Stimulated activated CD4-positive, alpha-beta T cell treated with anti-CD3 and anti-CD28 coated beads, Interleukin-4, amount 100 ng/mL, for 1 hour (primary cell): ENCODE measurements at places on chromosomes 4 and X.

DNA sequence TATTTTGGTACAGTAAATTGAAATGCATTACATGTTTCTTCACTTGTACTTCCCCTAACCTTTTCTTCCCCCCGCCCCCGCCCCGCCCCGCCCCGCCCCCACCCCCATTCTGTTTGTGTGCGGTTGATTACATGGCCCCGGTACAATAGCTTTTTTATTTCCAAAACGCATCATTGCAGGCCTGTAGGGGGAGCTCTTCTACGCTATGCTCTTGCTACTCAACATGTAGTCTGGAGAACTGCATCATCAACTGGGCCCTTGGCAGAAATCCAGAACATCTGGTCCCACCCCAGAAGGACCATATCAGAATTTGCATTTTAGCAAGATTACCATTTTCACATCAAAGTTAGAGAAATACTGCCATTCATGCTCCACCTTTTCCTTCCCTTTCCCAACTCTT lies 333.3 kb upstream of the DDX53 start:
- no peak for DNase-seq

DNA sequence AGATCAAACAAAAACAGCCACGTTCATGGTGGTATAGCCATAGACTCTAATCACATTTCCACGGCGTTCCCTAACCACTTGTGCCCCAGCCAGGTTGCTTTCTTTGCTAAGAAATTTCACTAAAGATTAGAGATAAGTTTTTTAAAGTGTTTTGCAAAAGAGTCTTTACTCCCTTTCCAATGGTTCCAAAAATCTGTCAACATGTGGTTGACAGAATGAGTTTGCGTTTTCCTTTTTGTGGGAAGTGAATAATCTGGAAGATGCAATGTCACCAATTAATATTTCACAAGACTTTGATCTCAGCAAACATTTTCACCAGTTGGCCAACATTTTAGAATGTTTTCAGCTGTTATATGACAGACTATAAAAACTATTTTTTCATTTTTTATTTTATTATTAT lies 35.3 kb downstream of the CXCL1 start:
- no peak for DNase-seq

- no peak for DNase-seq
Observed at GRCh38 chr4:147991543-147992283, 259.8 kb downstream of the ARHGAP10 start.

DNA sequence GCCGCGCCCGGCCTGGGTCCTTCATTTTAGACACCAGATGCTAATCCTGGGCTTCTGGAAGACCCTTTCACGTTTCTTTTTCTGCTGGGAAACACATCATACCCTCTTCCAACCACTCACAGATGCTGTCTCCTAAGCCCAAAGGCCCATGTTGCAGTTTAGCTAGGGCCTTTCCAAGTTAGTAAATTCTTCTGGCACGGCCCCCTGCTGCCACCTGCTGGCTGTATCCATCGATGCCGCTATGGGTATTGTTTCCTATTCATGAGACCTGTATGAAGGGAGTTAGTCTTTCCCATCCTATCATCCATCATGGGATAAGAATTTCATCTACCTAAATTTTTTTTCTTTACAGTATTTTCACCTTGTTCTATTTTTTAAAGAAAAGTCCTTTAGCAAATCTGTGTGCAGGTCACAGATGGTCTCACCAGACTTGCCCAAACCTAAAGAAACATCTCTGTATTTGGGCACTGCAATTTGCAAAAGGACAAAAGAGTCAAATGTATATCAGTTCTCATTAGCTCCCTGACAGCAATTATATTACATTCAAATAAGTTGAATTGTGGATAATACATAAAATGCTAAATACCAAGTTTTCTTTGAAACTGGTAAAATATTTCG lies 37.8 kb upstream of the SLC9A7 start:
- peak; percentile 76 for DNase-seq

- DNase-seq = peak; percentile 2
Observed at GRCh38 chr4:69881173-69881773, 21.3 kb upstream of the SULT1E1 start.

- DNase-seq = no peak
Observed at GRCh38 chrX:140949233-140949632, 53.2 kb upstream of the SPANXB1 start.
